ENCODE measurements at places on chromosomes 7 and 10.
A peak's percentile ranks its signal among the peaks of the same experiment; 100 is the strongest.

- no peak for DNase-seq
Observed at GRCh38 chr10:86153751-86154150, 212.8 kb downstream of the GRID1 start.

- DNase-seq, result no peak
Observed at GRCh38 chr10:126634911-126635310, 35.6 kb downstream of the C10orf90 start.

- peak; percentile 67 for DNase-seq
Observed at GRCh38 chr10:59336632-59337031, 25.7 kb downstream of the FAM13C start.

DNA sequence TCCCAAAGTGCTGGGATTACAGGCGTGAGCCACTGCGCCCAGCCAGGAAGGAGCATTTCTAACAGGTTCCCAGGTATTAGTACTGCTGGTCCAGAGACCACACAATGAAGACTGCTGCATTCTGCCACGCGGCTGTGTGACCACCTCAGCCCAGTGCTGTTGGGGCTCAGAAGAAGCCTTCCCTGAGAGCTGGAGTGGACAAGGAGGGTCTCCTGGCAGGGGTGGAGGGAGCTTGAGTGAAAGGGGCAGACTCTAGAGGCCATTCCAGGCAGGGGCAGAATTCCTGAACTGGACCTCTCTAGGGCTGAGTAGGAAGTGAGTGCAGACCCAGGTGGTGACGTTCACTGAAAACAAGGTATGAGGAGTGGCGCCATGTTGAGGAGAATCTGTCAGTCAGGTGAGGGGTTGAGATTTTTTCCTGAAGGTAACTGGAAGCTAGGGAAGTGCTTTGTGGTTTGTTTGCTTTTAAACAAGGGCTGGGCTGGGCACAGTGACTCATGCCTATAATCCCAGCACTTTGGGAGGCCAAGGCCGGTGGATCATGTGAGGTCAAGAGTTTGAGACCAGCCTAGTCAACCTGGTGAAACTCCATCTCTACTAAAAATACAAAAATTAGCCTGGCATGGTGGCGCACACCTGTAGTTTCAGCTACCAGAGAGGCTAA lies 67.6 kb downstream of the TACC2 start:
- DNase-seq, result no peak

DNA sequence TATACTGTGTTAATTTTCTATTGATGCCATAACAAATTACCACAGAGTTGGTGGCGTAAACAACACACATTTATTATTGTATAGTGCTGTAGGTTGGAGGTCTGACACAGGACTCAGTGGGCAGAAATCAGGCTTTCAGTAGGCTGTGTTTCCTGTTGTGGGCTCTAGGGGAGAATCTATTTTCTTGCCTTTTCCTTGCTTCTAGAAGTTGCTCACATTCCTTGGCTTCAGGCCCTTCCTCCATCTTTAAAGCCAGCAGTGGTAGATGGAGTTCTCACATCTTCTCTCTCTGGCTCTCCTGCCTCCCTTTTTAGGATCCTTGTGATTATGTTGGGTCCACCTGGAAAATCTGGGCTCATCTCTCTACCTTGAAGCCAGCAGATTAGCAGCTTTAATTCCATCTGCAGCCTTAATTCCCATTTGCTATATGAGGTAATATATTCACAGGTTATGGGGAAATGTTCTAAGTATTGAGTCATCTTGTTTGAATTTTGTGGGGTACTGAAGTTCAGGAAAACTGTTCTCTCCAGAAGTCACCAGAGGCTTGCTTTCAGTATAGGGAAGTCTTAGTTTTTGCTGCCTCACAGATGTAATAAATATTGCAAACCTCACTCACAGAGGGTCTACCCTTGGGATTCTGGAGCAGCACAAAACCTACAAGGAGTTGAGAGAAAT lies 38.9 kb downstream of the CCNY start:
- no peak for DNase-seq
